Activated CD4-positive, alpha-beta T cell treated with anti-CD3 and anti-CD28 coated beads for 1 hour (primary cell): ENCODE measurements at places on chromosomes 1 and 21.

DNA sequence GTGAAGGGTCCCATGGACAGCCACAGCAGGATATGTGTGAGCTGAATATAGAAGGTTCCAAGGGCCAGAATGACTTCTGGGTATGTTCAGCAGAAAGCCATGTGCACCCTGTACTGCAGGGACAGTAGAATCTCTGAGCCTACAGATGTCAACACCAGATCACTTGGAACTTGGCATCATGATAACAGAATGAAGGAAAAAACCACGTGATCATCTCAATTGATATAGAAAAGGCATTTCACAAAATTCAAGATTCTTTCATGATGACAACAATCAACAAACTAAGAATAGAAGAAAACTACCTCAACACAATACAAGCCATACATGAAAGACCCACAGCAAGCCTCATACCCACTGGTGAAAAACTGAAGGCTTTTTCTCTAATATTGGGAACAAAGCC, 885 bp upstream of the KRTAP12-2 start:
- no peak for DNase-seq

- DNase-seq, result no peak
Measured at GRCh38 chr1:243497939-243498681, 242.3 kb downstream of the SDCCAG8 start.

GRCh38 chr21:33281096-33281652, 15.0 kb downstream of the IL10RB start:
- DNase-seq, result no peak

DNA sequence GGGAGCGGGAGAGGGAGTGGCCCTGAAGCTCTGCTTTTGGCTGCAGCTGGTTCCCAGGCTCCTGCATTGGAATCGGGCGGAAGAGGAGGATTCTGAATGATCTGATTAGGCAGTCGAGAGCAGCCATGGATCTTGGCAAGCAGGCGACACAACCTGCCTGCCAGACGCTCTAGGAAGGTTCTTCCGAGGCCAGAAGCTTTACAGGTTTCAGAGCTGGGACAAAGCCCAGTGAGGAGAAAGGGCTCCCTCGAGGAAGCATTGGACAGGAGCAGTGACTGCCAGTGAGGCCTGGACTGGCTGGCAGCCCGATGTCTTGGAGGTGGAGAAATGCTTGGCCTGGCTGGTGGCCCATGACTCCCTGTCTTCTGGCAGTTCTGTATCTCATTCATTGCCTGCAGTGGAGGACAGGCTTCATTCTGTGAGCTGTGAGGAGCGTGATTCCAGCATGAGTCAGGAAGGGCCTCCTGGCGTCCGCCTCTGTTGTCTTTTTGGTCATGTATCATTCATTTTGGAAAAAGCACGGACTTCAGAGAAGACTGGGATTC, 132.7 kb upstream of the IPO9 start:
- DNase-seq, result no peak

GRCh38 chr1:23555986-23556634, 3.2 kb downstream of the ID3 start:
- no peak for DNase-seq

DNA sequence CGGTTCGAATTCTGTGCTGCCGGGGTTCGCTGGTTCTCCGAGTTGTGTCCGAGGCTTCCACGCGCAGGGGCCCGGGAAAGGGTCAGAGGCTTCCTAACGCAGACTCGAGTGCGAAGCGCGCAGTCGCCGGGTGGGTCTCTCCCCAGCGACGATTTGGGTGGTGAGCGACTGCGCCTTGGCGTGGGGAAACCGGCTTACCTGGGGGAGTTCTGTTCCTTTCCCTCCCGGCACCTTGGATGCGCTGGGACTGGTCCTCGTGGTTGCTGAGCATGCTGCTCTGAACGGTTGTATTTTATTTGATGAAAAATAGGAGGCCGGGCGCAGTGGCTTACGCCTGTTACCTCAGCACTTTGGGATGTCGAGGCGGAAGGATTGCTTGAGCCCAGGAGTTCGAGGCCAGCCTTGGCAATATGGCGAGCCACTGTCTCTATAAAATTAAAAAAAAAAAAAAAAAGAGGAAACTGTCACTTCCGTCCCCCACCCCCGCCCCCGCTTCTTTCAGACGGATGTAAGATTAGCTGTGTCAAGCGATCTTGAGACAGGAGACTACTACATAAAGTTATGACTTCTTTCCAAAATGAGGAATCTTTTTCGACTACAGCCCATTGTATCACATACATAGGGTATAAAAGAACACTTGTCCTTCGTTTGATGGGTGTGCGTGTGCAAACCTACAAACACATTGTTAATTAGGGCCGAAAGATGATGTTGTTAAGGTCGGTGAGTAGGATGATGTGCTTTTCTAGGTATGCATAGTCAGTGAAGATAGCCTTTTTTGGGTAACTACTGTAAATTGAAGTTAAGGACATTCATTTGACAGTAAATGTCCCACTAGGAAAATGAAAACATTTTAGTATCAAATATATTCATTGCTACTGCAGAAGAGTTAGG, at the start of gene CCDC18:
CCDC18 (plus strand) TSS at position 2 of the 891 bp plus-strand sequence. CDS start 2,638 bp downstream, outside the sequence.
- no peak for DNase-seq
